ENCODE measurements at places on chromosomes 12 and 14.

DNA sequence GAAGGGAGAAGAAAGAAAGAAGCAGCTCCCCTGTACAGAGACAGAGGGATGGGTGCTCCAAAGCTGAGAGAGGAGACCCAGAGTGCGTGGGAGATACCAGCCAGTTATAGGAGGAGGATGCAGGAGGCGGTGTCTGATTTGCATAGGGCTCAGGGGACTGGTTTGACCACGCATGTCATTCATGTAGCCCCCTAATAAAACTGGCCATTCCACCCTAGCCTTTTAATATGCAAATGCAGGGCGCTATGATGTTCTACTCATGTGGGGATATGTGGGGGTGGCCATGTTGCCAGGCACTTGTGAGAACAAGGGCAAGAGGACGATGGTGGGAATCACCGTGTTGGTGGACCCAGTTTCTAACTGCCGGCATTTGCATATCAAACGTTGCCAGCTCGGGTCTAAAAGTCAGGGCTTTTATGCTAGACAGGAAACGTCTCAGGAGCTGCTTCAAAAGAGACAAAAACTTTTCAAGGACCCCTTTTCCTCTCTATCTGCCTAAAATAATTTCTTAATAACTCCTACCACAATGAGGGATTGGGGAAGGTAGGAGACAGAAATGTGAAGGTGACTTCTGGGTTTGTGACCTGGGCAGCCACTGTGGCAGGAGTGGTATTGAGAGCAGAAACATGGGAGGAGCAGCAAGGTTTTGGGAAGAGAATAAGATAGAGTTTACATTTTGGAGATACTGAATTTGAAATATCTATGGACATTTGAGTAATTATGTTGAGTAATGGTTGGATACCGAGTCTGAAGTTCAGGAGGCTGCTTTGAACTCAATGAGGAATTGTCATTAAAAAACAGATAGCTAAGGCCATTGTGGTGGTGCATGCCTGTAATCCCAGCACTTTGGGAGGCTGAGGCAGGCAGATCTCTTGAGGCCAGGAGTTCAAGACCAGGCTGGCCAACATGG is 2.2 kb upstream of the ATXN3 start:
- no peak for DNase-seq

GRCh38 chr12:71865757-71866536 is 26.4 kb downstream of the TBC1D15 start:
- no peak for DNase-seq

DNA sequence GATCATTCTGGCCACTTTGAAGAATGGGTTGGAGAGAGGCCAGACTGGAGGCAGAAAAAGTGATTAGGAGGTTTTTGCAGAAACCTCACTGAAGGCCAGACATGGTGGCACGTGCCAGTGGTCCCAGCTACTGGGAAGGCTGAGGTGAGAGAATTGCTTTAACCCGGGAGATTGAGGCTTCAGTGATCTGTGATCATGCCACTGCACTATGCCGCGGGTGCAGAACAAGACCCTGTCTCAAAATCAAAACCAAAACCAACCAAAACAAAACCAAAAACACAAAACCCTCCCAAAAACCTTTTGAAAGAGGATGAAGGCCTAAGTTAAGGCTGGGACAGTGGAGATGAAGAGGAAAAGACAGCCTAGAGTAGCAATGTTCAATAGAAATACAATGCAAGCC is 15.2 kb upstream of the CFAP54 start:
- no peak for DNase-seq

DNA sequence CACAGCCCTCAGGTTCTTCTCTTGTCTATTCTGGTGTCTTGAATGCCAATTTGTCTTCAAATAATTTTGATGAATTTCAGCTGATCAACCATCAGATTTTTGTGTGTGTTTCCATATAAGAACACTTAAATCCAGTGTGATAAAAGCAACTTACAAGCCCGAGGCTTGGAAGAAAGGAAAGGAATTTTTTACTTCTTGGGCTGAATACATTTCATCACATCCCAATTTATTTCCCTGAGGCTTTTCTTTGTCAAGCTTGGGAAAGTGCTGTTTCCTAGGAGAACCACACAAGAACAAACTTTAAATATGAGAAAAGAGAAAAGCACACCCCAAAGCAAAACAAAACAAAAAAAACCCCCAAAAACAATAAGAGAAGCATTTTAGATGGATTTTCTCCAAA is 26.6 kb downstream of the GPRC5D start:
- DNase-seq, result no peak

DNA sequence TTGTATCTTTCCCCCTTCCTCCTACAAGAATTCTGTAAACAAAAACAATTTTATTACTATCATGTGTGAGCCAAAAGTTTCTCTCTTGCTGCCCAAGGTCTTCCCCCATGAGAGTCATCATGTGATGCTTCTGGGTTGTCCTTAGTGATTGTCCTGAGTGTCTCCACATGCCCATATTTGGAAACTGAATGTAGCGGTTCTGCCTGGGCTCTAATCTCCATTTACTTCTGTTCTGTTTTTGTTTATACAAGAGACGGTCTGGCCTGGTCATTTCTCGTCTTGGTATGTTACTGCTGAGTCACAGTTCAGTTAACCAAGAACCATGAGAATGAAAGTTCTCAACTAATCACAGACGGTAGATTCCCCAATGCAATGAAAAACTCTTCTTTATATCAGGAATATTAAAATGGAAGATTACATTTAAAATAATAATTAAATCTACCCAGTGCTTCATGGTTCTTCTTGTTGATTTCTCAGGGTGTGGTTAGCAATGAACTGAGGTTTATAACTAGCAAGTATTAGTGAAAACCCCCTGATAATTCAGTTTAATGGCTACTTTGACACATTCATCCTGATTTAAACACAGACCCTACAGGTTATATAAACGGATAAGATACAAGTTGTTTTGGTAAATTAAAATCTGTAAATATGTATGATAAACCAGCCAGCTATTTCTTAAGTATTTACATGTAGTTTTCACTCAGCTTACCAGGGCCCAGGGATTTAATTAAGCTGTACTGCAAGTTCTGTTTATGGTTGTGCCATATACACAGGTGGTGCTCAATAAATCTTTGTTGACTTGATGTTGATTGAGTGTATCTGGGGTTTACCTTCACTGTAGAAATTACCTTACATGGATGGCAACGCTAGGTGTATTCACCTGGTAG is 81.1 kb downstream of the PELI2 start:
- no peak for DNase-seq

DNA sequence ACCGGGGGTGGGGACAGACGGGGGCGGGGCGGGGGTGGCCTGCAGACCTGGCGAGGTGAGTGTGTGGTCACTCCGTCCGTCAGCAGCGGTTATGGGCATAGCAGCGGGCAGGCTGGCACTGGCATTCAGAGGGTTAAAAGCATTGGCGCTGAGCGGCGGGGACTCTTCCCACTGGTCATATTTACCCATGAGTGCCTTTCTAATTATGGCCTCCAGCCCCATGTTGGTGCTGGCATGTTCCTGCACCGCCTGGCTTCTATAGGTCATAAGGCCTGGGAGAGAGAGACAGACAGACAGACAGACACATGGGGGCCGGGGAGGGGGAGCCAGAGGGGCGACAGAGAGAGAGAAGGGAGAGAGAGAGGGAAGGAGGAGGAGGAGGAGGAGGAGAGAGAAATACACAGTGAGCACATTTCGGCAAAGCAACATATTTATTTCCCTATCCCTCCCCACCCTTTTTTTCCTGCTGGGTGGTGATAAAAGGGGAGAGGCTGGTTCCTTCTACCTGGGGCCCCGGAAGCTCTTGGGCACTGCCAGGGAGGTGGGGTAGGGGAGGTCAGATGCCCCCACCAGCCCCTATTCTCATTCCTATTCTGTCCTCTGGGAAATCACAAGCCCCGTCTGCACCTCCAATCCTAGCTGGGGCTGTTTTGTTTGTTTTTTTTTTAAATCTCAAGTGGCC is 32.6 kb downstream of the RFLNA start:
- no peak for DNase-seq

DNA sequence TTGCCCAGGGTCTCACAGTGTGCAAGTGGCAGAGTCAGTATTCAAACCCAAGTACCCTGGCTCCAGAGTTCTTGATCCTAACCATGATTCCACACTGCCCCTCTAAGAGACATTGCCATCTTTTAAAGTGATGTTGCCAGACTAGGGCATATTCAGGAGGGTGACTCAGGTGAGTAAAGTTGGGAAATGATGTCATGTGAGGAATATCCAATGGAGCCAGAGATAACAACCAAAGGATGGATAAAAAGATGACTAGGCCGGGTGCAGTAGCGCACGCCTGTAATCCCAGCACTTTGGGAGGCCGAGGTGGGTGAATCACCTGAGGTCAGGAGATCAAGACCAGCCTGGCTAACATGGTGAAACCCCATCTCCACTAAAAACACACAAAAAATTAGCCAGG is 85.6 kb downstream of the SMOC1 start:
- DNase-seq, result no peak

- no peak for DNase-seq
Measured at GRCh38 chr12:51128919-51129318, 44.0 kb downstream of the TFCP2 start.

- DNase-seq, result no peak
Measured at GRCh38 chr14:92945959-92946846, 23.3 kb downstream of the CHGA start.

DNA sequence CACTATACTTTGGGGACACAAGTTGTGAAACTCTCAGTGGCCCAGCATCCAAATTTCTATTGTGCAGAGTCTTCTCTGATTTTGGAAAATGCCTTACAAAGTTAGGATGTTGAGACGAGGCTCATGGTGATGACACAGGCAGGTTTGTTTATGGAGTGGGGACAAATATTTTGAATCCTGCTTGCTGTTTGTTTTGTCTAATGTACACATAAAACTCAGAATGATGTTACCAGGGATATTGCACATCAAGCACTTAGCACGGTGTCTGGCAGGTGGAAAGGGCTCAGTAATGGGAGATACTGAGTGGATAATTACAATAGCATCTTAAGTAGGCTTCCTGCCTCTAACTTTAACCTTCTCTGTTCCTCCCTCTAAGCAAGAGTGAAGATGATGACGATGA is 628.9 kb upstream of the TBX3 start:
- no peak for DNase-seq

DNA sequence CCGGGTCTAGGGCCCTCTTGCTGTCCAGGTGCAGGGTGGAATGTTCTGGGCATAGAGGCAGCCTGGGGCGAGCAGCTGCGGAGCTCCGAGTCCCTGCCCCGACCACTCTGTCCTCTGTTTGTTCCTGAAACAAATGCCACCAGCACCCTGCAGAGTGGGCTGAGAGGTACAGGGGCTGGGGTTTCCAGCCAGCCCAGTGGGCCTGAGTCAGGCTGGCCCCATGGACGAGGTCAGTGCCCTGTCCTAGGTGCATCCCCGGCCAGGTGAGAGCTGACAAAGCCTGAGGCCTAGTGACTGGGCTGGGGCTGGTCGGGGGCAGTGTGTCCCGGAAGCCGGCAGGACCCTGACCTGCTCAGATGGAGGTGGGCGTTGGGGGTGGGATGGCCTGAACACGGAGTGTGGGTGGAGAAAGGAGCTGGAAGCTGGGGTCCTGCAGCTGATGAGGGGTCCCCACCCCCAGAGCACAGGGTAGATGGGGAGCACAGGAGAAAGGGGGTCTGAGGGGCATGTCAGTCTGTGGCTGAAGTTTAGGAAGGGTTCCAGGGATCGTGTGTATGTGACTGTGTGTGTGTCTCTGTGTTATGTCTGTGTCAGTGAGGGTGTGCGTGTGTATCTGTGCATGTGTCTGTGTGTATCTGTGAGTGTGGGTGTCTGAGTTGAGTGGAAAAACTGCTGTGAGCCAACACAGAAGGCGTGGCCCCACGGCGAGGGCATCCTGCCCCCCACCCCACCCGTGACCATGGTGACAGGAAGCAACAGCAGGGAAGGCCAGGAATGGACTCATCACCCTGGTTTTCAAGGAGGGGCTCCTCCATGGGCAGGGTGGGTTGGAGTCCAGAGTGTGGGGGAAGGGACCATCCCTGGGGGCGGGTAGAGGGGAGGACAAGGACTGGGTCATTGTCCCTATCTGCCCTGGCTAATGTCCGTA is 2.4 kb upstream of the CRIP1 start:
- DNase-seq, result no peak

GRCh38 chr12:32776258-32776657 is 20.6 kb upstream of the YARS2 start:
- DNase-seq, result no peak

DNA sequence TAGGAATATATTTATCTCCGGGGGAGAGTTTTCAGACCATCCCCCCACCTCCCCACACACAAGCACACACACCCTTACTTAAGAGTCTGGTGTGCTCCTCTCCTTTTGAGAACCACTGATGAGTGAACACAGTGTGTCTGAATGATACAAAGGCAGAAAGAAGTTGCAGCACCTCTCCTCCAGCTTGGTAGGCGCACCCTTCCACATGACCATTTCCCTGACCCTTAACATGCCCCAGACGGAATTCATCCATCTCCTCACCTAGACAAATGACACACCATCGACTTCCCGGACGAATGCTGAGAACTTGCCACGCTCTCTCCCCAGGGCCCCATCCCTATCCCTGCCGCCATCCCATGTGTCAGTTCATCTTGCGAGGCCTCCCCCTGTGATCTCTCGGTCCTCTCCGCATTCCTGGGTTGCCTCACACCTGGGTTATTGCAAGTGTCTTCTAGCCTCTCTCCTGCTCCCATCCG is 3.9 kb downstream of the TNFRSF1A start:
- DNase-seq, result no peak

Measured in DMS79 treated with DMSO at 0.1 percent for 48 hours (cell line).